ENCODE measurements at places on chromosomes 5 and 9. TPM values are rescaled to one million over a fixed set of nuclear protein-coding genes. Genes with fewer than 3 reads are reported as not detected.

- no peaks in the 10 kb centered on the region for H3K4me1 ChIP-seq
- DNase-seq: no peak
- no peak overlapping the region for H3K4me3 ChIP-seq
- no peaks in the 10 kb centered on the region for H3K36me3 ChIP-seq
Measured at GRCh38 chr9:137987244-137988030, 109.9 kb downstream of the CACNA1B start.

- no peaks in the 10 kb centered on the region for H3K36me3 ChIP-seq
- H3K4me3 ChIP-seq: no peak overlapping the region
- DNase-seq: no peak
- peaks cover 9% of the 10 kb centered on the region for H3K4me1 ChIP-seq
- peaks cover 8% of the 10 kb centered on the region for H3K27me3 ChIP-seq
Measured at GRCh38 chr5:74241751-74242140, 398.8 kb downstream of the ENC1 start.

GRCh38 chr5:157362982-157363381 is 97.0 kb upstream of the NIPAL4 start:
- H3K27ac ChIP-seq: no peak overlapping the region
- H3K4me1 ChIP-seq: no peaks in the 10 kb centered on the region
- no peak overlapping the region for H3K4me3 ChIP-seq
- H3K27me3 ChIP-seq: no peaks in the 10 kb centered on the region
- peaks cover 75% of the 10 kb centered on the region for H3K36me3 ChIP-seq

GRCh38 chr9:99750526-99750925 is 71.2 kb upstream of the NR4A3 start:
- H3K4me1 ChIP-seq: no peaks in the 10 kb centered on the region
- DNase-seq: no peak
- H3K4me3 ChIP-seq: no peak overlapping the region
- no peaks in the 10 kb centered on the region for H3K36me3 ChIP-seq
- H3K27ac ChIP-seq: no peak overlapping the region

SNAPC3 gene
- 30.1 TPM for total RNA-seq

MRPS2 gene
- total RNA-seq: 38.0 TPM

DNA sequence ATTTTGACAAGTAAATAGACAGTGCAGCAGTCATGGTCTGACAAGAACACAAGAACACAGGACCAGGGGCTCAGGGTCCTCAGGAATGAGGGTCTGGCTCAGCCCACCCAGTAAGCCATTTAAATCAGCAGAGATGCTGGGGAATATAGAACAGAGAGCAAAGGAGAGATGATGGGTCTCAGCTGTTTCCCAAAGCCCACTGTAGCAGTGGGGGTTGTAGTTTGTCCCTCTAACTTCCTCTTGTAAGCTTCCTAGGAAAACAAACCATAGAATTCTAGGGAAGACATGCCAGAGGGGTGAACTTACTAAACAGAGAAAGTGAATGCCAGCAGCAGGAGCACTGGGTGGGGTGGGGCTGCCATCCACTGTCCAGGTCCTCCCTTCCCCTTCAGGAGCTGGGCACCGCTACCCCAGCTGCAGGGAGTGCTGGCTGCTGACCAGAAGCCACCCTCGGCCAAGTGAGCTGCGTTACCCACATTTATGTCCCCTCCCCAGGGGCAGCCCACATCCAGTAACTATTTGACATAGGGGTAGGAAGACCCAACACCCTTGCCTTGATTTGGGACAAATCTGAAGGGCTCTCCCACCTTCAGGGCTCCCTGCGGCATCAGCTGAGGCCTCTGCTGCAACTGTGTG is 41.6 kb downstream of the GABBR2 start:
- H3K36me3 ChIP-seq: no peaks in the 10 kb centered on the region
- peaks cover 13% of the 10 kb centered on the region for H3K27me3 ChIP-seq
- H3K4me3 ChIP-seq: no peak overlapping the region
- DNase-seq: no peak
- no peaks in the 10 kb centered on the region for H3K4me1 ChIP-seq

DNA sequence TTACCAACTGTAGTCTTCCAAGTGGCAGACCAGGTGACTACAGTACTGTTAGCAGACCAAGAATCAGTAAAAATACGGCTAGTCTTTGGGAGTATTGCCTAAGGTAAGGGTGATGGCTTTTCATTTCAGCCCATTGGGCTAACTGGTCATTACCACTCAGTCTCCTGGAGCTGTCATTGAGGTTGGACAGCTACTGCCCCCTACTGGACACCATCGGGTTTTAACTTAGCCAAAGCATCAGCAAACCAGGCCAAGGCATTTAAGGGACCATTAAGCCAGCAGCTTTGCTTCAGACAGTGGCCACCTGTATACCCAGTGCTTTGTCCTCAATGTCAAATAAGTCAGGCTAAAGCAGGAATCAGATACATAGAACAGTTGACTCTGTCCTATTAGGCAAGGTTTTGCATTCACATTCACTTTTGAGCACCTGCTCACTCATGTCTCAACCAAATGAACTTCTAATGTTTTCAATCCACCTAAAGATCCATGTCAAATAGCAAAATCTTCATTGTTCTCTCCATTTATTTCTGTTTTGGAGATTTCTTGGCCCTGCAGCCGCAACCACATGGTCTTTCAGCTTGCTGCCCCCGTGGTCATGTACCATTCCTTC is 117.2 kb downstream of the INVS start:
- H3K27ac ChIP-seq: no peak overlapping the region
- H3K27me3 ChIP-seq: no peaks in the 10 kb centered on the region
- no peaks in the 10 kb centered on the region for H3K36me3 ChIP-seq
- peaks cover 21% of the 10 kb centered on the region for H3K4me1 ChIP-seq
- DNase-seq: peak; percentile 77

GRCh38 chr9:72581694-72582093 is 60.3 kb downstream of the TMC1 start:
- no peak for DNase-seq
- H3K4me3 ChIP-seq: no peak overlapping the region
- peaks cover 4% of the 10 kb centered on the region for H3K27me3 ChIP-seq

GRCh38 chr9:23162789-23163188 is 663.3 kb downstream of the ELAVL2 start:
- no peaks in the 10 kb centered on the region for H3K36me3 ChIP-seq
- no peaks in the 10 kb centered on the region for H3K4me1 ChIP-seq
- no peak overlapping the region for H3K4me3 ChIP-seq
- no peak overlapping the region for H3K27ac ChIP-seq
- DNase-seq: no peak

GRCh38 chr9:95947118-95947517 is 71.6 kb downstream of the ERCC6L2 start:
- no peak overlapping the region for H3K4me3 ChIP-seq
- H3K36me3 ChIP-seq: peaks cover 79% of the 10 kb centered on the region
- peaks cover 9% of the 10 kb centered on the region for H3K4me1 ChIP-seq
- H3K27me3 ChIP-seq: no peaks in the 10 kb centered on the region
- no peak for DNase-seq
- no peak overlapping the region for H3K27ac ChIP-seq

ACOT12 gene
- total RNA-seq: not detected

ZNF366 gene
- not detected for total RNA-seq

ALDOB gene
- total RNA-seq: not detected

DNA sequence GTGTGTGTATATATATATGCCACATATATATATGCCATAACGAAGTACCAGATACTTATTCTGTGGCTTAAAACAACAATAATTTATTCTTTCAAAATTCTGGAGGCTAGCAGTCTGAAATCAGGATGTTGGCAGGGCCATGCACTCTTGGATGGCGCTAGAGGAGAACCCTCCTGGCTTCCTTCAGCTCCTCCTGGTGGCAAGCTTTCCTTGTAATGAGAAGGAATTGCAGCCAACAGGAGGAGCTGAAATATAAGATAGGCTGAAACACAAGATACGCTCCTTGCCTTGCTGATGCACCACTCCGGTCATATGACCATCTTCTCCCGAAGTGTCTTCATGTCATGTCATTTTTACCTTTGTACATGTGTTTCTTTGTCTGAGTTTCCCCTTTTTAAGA is 368.1 kb upstream of the CTNND2 start:
- no peak for DNase-seq
- peaks cover 2% of the 10 kb centered on the region for H3K4me1 ChIP-seq
- no peaks in the 10 kb centered on the region for H3K36me3 ChIP-seq
- no peak overlapping the region for H3K27ac ChIP-seq
- H3K27me3 ChIP-seq: no peaks in the 10 kb centered on the region

DNA sequence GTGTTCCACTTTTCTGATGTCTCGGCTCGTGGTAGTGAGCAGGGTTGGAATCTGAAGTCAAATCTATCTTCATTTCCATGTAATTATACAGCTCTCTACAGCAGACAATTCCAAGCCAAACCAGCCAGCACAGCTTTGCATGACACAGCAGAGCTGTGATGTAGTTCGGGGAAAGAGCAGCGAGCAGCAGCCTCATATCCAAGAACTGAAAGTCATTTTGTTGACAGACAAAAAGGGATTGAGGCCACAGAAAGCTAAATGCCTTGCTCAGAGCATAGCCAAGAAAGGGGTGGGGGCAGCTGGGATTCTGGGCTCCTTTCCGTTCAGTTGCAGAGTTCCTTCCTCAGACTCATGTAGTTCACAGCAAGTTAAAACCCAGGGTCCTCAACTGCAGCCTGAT is 32.1 kb downstream of the LCP2 start:
- no peaks in the 10 kb centered on the region for H3K27me3 ChIP-seq
- peak overlapping the region; percentile 87 for H3K27ac ChIP-seq
- DNase-seq: no peak
- peaks cover 89% of the 10 kb centered on the region for H3K36me3 ChIP-seq
- H3K4me3 ChIP-seq: no peak overlapping the region

DNA sequence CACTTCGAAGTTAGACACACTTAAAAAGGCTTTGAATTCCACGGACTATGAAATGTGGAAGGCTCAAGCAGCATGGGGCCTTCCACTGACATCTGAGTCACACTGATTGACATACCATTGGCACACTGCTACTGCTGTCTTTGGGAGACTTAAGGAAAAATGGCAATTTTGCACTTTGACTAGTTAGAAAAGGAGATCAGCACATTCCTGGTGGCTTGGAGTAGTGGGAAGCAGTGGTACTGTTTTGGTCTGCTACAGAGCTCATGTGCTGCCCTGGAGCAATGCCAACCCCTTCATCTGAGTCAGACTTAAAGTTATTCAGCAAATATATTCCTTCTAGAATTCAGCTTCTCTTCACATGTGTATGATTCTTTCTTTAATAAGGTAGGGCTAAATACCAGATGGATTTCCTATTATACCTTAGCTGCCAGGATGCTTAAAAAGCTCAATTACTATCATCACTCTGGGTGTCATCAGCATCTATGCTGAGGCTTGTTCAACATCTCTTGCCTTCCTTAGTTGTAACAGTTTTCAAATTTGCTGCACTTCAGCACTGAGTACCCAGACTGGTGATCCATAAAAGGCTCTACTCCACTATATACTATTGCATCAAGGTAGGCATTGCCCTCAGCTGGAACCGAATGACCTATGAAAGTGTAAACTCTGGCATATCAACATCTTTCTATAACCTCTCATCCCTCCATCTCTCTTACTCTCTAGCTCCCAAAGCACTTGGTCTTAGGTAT is 42.3 kb upstream of the MOCS2 start:
- peaks cover 4% of the 10 kb centered on the region for H3K27me3 ChIP-seq
- no peaks in the 10 kb centered on the region for H3K4me1 ChIP-seq
- DNase-seq: no peak
- no peak overlapping the region for H3K27ac ChIP-seq

DNA sequence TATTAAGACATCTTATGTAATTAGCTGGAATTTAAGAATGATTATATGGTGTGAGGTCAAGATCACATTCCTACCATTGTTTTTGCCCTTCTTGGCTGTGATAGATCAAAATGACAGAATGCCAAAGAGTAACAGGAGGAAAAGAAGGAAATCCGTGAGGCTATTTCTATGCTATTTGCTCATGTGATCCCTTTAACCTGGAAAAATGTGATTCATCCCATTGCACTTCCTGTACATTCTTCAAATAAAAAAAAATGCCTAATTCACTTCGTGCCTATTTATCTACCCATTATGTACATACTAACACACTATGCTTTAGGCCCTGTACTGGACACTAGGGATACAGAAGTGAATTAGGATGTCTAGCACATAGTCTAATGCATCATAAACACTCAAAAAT is 154.1 kb upstream of the PAPPA start:
- H3K36me3 ChIP-seq: no peaks in the 10 kb centered on the region
- no peak overlapping the region for H3K4me3 ChIP-seq
- DNase-seq: no peak
- H3K27me3 ChIP-seq: no peaks in the 10 kb centered on the region
- no peak overlapping the region for H3K27ac ChIP-seq

DNA sequence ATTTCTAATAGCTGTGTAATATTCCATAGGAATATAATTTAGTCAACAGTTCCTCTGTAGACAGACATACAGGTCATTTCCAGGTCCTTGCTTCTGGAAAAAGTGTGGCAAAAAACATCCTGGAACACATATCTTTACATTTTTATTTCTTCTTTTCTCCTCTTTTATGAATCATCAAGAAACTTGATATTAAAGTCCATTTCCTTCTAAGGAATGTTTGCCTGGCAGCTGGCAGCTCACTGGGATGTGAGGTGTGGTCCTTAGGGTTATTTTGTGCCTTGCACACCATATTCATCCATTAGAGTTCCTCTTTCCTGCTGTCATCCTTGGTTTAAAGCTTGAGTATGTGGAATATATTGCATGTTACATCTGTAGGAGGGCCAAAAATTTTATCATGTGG is 122.0 kb downstream of the GALNT10 start:
- H3K36me3 ChIP-seq: peaks cover 9% of the 10 kb centered on the region
- no peak overlapping the region for H3K4me3 ChIP-seq
- no peak overlapping the region for H3K27ac ChIP-seq
- H3K4me1 ChIP-seq: peaks cover 11% of the 10 kb centered on the region
- H3K27me3 ChIP-seq: no peaks in the 10 kb centered on the region
- no peak for DNase-seq

- H3K36me3 ChIP-seq: peaks cover 1% of the 10 kb centered on the region
- no peak overlapping the region for H3K4me3 ChIP-seq
- peaks cover 16% of the 10 kb centered on the region for H3K27me3 ChIP-seq
- DNase-seq: no peak
- H3K27ac ChIP-seq: no peak overlapping the region
Measured at GRCh38 chr5:91136271-91136670, 246.8 kb downstream of the ARRDC3 start.

GRCh38 chr9:79691496-79691895 is 119.7 kb downstream of the TLE4 start:
- H3K27me3 ChIP-seq: no peaks in the 10 kb centered on the region
- peaks cover 23% of the 10 kb centered on the region for H3K36me3 ChIP-seq
- no peak overlapping the region for H3K4me3 ChIP-seq
- no peak overlapping the region for H3K27ac ChIP-seq

All from activated CD8-positive, alpha-beta memory T cell treated with anti-CD3 and anti-CD28 coated beads, Interleukin-2, amount 10 ng/mL, durations not matched to agents 7 days and 5 days (primary cell).